Activated T-helper 1 cell treated with anti-CD3 and anti-CD28 coated beads, Interleukin-2, amount 50 U/mL, for 16 hours (primary cell): ENCODE measurements at places on chromosomes 4 and X.

DNA sequence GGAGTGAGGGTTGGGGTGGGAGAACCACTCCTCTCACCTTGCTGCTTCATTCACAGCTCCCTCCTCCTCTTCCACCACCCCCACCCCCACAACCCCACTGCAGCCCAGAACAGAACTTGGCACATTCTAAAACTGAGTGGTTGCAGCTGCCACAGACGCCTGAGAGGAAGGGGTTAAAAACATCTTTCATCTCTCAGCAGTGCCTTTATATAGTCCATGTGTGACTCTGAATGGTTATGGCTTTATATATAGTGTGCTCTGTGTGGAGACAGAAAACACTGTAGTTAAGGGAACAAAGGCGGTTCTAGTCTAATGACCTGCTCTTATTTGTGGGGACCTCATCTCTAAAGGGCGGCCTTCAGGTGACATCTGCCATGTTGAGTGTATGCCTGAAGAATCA is 144.8 kb downstream of the BCOR start:
- DNase-seq: no peak

DNA sequence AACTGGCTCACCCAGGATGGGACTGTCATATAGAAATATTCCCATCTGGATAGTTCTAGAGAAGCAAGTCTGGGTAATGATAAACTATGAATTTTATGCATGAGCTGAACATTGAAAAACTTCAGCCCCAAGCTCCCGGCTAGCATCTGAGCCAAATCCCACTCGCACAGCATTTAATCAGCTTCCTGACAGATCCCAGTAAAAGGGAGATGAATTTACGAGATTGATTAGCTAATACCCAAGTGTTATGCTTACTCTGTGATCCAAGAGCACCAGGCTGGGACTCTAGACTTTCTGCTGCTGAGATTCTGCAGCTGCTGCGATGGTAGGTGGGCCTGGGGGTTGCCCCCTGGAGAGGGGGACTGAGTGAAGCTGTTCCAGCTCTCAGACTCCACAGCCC is 28.0 kb downstream of the FRMPD3 start:
- no peak for DNase-seq

- DNase-seq: no peak
Measured at GRCh38 chrX:74280759-74281158, 23.2 kb upstream of the ZCCHC13 start.

- DNase-seq: no peak
Measured at GRCh38 chrX:123807835-123808416, 51.9 kb upstream of the XIAP start.

DNA sequence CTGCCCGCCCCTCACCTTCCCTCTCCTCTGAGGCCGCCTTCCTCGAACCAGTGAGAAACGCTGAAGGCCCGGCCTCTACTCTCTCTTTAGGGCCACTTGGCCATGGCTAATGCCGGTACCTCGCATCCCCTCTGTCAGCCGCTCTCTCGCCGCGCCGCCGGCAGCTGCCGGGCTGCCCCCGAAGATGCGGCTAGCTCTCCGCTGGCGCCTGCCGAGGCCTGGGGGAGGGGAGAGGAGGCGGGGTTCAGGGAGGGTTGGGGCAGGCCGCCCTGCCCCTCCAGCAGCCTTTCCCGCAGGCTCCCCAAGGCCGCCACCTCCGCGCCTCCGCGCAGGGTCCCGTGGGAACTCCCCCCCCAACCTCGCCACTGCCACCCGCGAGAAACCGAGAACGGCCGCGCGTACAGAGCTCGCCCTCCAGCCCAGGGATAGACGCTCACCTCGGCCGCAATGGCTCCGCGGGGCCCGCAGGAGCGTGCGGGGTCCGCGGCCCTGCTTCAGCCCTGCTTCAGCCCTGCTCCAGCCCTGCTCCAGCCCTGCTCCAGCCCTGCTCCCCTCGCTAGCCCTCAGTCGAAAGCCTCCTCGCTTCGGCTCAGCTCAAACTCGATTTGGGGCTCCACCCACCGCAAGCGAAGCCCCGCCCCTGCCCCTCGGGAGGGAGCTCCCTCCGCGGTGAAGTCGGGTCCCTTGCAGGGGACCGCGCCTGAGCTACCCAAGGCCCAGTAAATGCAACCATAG is at the start of gene HUWE1:
Gene HUWE1, minus strand, starts transcription at position 569 of the 735 bp plus-strand sequence. CDS start 32,612 bp downstream, outside the sequence.
- peak; percentile 65 for DNase-seq

GRCh38 chrX:95156566-95156965 is 1482.6 kb downstream of the FAM133A start:
- DNase-seq: no peak

GRCh38 chrX:108699368-108699767 is 37.0 kb downstream of the IRS4 start:
- DNase-seq: no peak

DNA sequence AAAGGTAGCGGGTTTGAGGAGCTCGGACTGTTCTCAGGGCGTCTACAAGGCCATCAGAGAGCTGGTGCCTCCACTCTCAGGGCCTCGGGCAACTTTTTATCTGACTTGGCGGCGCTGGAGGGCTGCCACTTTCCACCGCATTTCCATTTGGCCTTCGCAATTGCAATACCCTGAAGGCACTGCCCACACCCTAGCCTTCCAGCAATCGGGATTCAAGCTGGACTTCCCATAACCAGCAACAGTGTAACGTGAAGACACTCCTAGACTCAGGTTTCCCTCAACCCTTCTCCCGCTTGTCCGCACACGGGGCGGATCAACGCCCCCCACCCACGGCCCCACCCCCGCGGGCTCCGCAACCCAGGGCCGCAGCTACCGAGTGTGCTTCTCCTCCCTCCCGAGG is 50.2 kb upstream of the BCOR start:
- DNase-seq: no peak

- DNase-seq: no peak
Measured at GRCh38 chr4:138561906-138562305, 319.8 kb upstream of the SLC7A11 start.

- no peak for DNase-seq
Measured at GRCh38 chr4:71009086-71009485, 15.6 kb downstream of the DCK start.

DNA sequence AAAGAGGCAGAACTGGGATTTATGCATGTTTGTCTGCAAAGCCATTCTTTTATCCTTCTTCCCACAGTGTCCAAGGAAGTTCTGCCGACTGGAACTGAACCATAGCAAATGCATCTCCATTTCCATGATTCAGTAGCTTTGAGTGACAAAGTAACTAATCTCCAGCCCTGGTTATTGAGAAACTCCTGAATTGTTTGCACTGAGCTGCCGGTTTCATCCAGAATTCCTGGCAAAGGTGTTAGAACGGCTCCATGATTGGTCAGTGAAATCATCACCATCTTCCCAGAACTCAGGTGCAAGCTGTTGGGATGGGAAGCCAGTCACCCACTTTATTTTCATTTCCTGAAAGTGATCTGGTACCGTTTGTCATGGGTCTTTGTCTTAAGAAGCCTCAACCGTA is 47.0 kb upstream of the SLC34A2 start:
- no peak for DNase-seq

DNA sequence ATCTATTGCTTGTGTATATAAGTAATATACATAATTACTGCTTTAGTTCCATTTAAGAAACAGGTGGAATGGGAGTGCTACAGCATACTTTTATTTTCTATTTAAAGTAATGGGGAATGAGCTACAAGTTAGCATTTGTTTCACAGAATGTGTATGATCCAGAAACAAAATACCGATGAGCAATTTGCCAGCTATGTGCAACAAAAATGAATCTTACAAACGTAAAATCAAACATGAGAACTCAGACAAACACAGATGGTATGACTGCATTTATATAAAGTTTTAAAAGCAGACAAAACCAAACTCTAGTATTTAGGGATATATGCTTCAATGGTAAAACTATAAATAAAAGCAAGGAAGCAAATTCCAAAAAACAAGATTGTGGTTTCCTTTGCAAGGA is 141.7 kb downstream of the PAPSS1 start:
- no peak for DNase-seq

DNA sequence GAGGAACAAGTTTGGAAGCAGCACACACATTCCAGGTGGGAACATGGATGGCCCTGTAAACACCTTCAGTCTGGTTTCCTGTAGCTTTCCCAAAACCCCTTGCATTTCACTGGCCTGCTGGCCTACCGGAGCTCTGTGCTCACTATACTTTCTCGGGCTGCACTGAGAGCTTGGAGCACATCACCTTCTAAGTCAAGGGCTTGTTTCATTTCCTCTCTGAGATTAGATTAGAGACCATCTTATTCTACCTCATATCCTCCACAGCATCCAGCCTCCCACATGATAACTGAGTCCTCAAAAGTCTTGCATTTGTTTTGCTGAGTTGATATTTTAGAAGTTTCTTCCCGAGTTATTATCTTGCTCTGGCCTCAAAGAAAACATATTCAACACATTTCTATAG is 147.7 kb downstream of the RASL11B start:
- DNase-seq: no peak

DNA sequence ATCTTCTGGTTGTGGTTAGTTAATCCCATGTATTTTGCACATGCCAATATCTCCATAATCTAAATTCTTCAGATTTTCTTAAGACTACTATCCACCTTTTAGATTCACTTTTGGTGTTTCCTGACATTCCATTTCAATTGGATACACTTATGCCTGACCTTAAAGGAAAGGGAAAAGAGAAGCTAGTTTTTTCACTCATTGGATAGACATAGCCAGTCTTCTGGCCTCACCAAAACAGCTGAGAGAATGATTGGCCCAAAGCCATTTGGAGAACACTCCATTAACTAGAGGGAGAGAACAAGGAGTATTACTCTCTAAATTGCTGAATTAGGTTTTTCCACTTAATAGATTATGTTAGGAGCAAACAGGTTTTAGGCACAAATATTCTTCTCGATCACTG is 4.0 kb downstream of the PRPS1 start:
- DNase-seq: no peak

- DNase-seq: no peak
Measured at GRCh38 chr4:67934628-67935027, 28.7 kb downstream of the TMPRSS11A start.

DNA sequence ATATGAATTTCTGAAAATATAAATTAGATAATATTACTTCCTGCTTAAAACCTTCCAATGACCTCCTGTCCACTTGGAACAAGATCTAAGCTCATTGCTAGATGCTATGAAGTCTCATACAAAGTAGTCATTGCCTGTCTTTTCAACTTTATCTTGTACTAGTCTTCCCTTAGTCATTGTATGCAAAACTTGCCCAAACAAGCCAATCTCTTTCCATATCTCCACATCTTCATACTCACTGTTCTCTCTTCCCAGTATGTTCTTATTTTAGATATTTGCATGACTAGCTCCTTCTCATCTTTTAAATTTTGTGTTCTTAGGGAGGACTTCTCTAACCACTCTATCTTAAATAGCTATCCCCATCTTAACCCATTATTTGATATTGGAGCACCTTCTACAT is 33.9 kb upstream of the CDX4 start:
- no peak for DNase-seq

DNA sequence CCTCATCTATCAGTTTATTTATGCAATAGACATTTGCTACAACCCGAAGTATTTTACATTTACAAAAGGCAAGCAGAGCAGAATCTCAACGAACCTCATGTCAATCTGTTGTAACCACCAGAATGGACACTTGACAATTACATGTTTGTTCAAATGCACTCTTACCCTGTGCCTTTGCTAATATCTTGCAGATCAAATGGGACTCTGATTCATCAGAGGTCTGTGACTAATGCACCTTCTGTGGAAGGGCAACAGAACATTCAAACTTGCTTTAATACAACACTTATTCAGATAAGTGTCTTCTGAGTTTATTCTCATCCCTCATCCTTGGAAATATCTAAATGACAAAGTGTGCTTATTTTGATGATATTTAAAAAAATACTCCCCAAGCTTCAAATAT is 644.7 kb upstream of the PCDH10 start:
- DNase-seq: no peak

DNA sequence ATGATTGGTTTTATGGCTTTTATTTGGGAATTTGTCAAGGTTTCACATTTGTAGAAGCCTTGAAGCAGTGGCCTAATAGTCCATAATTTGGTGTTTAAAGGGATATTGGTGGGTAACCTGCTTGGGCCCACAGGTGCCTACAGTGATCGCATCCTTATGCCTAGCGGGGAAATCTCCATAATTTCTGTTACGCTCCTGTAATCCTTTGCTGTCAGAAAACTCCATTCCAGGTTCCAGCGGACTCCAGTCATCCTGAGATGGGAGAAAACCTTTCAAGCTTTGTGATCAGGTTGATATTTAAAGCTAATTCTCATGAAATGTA is 257.0 kb upstream of the JADE1 start:
- DNase-seq: no peak

DNA sequence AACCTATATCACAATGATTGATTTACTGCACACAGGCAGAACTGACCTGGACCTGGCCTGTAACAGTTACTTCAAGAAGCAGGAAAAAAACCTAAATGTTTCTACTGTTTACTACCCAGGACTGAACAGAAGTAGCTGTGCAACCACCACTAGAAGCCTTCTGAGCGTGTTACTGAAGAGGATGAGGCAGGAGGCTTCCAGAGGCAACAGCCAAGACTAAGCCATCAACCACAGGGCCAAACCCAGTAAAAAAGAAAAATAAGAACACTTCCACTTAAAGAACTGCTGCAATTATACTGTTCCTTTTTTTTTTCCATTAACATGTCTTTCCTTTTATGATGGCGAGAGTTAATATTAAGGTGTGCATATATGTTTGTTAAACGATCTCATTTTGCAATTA is 29.4 kb upstream of the TTC29 start:
- no peak for DNase-seq

- no peak for DNase-seq
Measured at GRCh38 chr4:8866828-8867623, 4.6 kb downstream of the HMX1 start.

DNA sequence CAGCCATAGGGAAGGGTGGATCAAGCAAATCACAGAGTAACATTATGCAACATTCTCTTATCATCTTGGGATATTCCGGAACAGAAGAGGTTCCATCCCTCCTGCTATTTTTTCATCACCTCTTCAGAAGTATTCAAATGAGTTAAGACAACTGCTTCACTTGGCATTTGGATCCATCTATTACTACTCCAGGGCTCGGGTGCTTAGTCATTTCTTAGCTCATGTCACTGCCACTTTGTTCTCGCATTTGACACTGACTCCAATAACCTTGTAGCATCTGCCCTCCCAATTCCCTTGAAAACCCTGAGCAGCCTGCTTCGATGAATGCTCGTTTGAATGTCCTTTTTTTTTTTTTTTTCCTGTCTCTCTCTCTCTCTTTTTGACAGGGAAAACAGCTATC is 114.9 kb downstream of the PPARGC1A start:
- no peak for DNase-seq

- no peak for DNase-seq
Measured at GRCh38 chr4:182483685-182484084, 240.5 kb downstream of the TENM3 start.
